ENCODE measurements at places on chromosomes 6 and 20.

DNA sequence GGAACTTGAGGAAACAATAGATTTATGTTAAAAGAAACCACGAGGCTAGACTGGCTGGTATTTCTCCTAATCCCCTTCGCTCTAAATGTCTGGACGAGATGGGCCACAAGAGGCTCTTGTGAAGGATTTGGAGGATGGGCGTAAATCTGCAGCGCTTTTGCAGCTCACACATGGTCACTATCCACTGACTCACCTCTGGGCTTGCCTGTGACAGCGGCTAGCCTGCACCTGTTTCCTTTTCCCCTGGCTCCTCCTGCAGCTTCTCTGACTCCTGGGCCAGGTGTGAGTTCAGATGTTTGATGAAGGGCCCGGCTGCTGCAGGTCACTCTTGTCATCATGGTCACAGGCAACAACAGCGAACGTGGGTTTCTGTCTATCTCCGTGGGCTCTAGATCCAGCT is 629.4 kb downstream of the CBLN4 start:
- DNase-seq = no peak

GRCh38 chr6:129523816-129524215 is 186.2 kb downstream of the ARHGAP18 start:
- DNase-seq = no peak

- DNase-seq = peak; percentile 89
These were observed 46.4 kb upstream of the CHD6 start for GRCh38 chr20:41664584-41664983.

DNA sequence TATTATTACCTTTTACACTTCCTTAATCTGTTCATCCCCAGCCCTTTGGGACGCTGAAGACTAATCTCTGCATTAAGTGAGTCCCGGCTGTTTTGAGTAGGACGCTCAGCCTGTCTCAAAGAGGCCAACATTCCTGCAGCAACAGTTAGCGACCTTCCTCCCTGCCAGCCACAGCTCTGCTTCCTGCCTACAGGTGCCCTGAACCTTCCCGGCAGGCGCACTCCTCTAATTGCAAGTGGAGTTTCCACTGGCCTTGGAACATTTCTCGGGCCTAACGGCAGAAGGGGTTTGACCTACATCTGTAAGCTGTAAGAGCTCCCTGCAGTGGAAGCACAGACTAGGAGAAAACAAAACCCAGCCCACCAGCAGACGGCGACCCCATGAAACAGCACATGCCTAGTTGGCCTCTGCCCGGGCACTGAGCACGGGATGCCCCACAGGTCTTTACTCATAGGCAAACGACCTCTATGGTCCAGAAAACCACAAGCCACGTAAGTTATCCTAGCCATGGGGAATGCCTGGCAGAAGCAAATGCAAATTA is 137.9 kb downstream of the DTNBP1 start:
- no peak for DNase-seq

DNA sequence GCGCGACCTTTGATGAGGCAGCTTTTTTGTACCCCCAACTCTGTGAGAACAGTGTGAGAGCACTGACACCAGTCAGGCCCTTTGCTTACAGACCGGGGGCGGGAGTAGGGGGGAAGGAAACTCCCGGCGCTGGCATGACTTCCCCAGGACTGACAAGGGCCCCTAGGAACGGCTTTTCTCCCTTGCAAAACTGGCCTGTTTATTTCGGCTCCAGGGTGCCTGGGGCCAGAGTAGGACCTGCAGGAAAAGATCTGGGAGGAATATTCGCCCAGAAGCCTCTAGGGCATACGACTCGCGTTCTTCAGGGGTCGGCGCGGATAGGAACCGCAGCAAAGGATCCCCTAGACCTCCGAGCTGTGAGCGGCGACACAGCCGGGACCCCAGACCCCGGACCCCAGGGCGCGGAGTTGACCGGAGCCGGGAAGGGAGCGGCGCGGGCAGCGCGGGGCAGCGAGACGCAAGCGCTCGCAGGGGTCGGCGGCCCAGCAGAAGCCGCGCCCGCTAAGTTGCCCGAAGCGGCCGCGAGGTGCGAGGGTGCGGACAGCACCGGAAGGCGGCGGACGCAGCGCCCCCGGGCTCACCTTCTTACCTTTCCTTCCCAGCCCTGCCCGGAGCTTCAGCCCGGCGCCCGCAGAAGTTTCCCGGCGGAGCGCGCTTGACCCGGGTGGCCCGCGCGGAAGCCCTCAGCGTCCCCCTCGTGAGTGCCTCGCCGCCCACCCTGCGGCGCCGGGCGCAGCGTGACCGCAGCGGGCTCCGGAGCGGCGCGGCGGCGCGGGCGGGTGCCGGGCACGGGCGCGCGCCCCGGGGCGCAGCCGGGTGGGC is at the start of gene POPDC3:
Gene POPDC3, minus strand, starts transcription at position 771 of the 822 bp plus-strand sequence. CDS start 18,105 bp downstream, outside the sequence.
- DNase-seq = no peak

DNA sequence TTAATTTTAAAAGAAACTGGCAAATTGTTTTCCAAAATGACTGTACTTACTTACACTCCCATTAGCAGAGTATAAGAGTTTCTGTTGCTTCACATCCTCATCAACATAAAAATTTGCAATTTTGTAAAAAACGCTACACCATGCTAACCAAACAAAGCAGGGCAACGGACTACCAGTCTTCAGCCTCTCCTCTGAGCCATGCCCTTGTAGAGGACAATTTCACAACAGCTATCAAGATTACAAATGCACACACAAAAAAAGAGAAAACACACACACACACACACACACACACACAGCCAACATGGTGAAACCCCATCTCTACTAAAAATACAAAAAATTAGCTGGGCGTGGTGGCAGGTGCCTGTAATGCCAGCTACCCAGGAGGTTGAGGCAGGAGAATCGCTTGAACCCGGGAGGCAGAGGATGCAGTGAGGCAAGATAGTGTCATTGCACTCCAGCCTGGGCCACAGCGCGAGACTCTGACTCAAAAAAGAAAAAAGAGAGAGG is 4.1 kb upstream of the ADISSP start:
- no peak for DNase-seq

DNA sequence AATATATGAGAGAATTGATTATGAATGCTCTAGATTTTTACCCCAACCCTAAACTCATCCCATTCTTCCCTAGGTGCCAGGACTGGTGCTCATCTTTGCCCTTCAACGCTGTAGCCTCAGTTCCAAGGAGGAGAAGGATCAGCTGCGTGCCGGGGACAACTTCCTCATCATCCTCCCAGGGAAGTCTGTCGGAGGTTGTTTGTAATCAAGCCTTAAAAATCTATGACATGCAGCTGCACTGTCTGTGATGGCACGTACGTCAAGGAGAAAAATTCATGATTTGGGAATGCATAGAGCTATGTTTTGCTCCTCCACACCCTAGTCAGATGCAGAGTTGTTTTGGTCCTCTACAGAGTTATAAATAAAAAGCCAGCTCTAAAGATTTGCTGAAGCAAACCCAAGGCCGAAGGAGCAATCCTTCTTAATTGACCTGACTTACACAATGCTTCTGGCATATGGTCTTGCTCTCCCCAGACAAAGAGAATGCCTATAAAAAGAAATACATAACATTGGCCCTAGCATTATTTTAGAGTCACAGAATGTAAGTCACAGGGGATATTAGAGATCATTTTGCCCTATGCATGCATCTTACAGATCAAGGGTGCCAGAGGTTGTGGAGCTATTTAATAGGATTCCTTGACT is 244.2 kb downstream of the HIVEP2 start:
- no peak for DNase-seq

DNA sequence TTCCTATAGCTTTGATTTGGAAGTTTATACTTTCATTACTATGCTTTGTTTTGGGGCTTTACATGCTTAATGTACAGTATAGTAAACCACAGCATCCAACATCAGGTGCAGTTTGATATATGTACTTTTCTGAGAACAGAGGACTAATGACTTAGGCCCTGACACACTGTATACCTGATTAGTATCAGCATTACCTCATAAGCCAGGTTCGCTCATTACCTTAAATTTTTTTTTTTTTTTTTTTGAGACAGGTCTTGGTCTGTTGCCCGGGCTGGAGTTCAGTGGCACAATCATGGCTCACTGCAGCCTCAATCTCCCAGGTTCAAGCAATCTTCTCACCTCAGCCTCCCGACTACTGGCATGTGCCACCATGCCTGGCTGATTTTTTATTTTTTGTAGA is 28.4 kb downstream of the CD109 start:
- DNase-seq = no peak

DNA sequence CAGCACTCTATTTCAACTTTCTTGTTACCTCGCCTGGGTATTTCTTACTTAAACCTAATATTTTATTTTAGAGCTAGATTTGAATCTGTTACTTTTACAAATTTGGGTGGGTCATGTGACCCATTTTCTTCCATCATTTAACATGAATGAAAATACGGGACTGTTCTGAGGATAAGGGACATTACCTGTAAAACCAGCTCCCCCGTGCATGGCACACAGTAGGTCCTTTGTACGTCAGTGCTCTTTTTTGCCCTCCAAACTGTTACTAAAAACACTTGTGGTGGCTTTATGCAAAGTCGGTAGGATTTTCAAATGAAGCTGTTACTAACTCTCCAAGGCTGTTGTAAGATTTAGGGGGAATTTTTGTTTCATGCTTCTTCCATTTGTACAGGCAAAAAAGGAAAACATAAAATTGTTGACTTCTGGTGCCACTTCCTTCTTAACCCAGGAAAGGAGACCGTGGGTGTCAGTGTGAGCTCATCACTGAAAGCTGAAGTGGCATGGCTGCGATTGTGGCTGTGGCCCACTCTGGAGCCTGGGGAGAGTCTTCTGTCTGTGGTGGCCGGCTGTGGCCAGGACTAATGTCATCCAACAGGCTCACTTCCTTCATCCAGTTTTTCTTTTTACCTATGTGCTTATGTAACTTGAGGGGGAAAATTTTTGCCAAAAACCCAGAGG is 40.2 kb upstream of the PXDC1 start:
- DNase-seq = no peak
